Islet precursor cell (in vitro differentiated cells): ENCODE measurements at places on chromosomes 13 and 19.

DNA sequence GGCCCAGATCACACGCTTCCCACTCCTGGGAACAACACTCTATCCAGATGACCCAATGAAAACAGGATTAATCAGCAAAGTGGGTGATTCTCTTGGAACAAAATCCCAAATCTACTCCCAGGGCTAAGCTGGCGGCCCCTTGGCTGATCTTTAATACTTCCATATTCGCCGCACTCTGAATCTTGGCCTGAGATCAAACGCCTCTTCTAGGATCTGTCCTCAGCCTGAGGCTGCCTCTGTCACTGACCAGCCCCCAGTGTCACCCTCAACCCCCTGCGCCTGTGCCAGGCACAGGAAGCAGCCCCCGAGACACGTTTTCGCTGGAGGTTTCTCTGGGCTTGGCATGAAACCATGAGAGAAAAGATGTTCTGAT is 2.4 kb upstream of the CTXN1 start:
- DNase-seq: no peak

GRCh38 chr13:38602266-38602665 is 84.6 kb upstream of the FREM2 start:
- DNase-seq: no peak

- DNase-seq: no peak
Observed at GRCh38 chr19:34867631-34868030, 59.1 kb upstream of the ZNF30 start.

GRCh38 chr19:46745521-46746280 is at the start of gene FKRP:
Gene FKRP (plus strand): TSS chr19:46746057. CDS start chr19:46755451, 9,394 bp downstream.
- no peak for DNase-seq

DNA sequence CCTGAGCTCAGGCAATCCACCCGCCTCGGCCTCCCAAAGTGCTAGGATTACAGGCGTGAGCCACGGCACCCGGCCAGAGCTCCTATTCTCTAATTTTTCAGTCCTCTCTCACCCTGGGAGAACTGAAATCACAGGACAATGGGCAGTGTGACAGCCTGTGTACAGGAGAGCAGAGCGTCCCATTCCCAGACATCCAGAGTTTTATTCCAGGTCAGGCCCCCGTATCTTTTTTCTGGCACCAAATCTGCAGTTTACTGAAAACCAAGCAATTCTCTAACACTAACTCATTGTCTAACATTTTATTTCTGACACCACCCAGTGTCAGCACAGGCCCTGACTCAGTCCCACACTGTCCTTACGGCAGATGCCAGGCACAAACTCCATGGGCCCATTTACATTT is 6.7 kb downstream of the ZNF708 start:
- DNase-seq: no peak

DNA sequence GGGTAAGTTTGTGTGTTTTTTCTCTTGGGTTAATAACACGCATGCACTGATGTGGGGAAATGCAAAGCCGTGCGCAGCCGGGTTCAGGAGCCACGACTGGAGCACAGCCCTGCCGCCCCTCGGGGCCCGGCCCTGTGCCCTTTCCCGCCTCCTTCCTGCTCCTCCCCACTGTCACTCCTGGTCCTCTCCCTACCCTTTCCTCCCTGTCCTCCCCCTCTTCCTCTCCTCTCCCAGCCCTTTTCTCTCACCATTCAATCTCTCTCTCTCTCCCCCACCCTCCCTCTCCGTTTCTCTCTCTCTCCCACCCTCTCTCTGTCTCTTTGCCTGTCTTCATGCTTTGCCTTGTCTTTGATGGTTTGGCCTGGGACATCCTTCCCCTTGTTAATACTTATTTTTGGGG is 27.2 kb downstream of the PLEKHJ1 start:
- DNase-seq: no peak

DNA sequence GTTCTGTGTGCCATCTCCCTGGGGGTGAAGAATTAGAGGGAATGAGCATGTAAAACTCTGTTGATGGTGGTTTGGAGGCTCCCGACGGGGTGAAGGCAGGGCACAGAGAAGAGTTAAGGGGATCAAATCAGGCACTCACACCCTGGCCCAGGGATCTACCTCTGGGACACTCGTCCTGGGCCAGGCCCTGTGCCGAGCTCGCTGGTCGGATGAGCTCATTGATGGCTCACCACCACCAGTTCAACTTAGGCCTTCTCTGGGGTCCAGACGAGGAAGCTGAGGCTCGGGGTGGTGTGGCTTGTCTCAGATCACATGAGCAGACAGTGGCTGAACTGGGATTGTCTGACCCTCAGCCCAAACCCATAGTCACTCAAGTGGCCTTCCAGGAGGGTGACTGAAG is 1.6 kb downstream of the NACC1 start:
- no peak for DNase-seq

DNA sequence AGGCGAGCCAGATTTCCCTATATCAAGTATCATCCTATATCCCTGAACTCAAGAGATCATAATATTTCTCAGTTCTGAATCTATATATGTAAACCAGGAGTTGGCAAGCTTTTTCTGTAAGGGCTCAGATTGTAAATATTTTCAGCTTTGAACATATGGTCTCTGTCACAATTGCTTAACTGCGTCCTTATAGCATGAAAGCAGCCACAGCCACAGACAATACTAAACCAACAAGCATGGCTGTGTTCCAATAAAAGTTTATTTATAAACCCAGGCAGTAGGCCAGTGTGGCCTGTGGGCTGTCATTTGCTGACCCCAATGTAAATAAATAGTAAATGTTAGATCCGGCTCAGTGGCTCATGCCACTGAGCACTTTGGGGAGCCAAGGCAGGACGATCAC is 12.2 kb upstream of the MYH14 start:
- no peak for DNase-seq

GRCh38 chr13:74325106-74325505 is 190.9 kb upstream of the KLF12 start:
- no peak for DNase-seq

DNA sequence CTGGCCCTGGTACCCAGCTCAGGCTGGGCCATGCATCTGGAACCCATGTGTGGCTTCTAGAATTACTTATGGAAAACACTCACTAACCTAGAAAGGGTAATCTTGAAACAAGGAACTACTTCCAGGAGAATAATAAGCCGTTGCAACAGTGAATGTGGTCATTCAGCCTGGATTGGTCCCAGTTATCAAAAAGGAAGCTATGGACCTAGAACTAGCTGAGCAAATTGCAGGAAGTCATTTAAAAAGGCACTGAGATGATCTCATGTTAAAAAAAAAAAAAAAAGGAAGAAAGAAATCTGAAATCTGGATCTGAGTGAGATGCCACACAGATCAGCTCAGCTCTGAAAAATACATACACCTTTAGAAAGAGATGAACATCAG is 59.6 kb downstream of the DCT start:
- DNase-seq: no peak

DNA sequence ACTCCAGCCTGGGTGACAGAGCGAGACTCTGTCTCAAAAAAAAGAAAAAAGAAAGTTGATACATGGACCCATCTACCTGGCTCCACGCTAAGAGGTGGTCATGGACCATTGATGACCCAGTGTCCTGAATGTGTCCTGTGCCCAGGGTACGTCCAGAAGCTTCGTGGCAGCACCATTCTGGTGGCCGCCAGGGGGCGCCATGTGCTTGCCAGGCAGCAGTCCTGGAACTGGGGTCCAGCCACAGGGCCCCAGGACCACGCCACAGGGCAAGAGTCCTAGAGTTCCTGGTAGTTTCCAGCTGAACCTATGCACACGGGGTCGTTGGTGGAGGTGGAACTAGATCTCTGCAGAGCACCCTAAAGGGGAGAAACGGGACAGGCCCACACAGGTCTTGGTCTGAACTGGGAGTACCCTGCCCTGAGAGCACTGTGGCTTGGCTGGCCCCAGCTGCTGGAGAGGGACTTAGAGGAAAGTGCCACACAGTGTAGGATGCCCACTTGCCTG is 19.9 kb upstream of the FBXO27 start:
- peak; percentile 77 for DNase-seq

- DNase-seq: peak; percentile 44
Observed at GRCh38 chr13:112250788-112251445, 125.2 kb upstream of the SPACA7 start.

DNA sequence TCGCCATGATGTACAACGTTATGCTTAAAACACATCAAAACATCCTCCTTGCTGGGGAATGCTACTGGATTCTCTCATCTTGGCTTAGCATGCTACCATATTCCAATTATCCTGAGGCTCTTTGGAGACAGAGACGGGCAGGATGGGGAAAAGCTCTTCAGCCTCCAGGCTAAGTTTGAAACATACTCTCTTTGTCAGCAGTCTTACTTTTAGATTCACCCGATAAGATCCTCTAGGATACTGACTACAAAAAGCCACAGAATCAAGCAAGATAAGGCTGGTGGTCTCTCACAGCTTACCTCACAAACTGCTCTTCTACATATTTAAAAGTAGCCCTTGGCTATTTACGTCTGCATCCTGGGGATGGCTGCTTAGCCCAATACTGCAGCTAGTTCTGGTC is 72.8 kb upstream of the LRCH1 start:
- peak; percentile 81 for DNase-seq

DNA sequence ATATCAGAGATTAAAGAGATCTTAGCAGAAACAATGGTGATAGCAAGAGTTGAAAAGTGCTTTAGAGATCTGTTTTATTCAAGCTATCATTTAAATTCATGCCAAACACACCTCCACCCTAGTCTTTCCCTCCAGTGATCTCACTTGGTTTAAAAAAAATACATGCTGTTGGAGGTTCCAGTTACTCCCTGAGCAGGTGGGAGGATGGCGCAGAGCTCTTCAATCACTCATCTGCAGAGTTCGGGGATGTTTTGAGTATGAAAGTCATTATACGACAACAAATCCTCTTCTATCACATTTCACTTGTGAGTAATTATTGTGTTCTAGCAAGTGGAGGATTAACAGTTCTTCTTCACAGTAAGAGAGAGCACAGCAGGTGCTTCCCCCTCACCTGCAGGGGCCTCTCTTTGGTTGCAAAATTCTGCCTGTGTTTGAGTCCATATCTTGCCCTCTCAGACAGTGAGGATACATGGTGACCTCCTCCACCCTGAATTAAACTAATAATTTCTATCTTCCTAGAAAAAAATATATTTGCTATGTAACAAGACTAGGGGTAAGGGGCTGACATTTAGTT is 376.7 kb downstream of the LIG4 start:
- DNase-seq: no peak

DNA sequence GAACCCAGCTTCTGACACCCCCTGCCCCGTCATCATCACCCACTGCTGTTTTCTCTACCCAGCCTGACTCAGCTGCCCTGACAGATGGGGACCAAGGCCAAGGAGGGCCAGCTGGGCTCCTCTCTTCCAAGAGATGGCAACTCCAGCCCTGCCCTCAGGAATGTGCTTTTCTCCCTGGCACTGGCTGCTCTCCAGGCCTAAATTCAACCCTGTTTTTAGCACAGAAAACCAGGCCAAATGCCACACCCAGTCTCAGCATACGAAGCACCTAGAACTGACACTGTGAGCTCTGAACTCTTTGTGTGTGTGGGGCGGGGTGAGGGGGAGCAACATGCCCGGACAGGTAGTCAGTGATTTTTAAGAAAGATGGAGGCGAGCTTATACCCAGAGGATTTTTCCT is 23.4 kb upstream of the IGFL1 start:
- DNase-seq: no peak

DNA sequence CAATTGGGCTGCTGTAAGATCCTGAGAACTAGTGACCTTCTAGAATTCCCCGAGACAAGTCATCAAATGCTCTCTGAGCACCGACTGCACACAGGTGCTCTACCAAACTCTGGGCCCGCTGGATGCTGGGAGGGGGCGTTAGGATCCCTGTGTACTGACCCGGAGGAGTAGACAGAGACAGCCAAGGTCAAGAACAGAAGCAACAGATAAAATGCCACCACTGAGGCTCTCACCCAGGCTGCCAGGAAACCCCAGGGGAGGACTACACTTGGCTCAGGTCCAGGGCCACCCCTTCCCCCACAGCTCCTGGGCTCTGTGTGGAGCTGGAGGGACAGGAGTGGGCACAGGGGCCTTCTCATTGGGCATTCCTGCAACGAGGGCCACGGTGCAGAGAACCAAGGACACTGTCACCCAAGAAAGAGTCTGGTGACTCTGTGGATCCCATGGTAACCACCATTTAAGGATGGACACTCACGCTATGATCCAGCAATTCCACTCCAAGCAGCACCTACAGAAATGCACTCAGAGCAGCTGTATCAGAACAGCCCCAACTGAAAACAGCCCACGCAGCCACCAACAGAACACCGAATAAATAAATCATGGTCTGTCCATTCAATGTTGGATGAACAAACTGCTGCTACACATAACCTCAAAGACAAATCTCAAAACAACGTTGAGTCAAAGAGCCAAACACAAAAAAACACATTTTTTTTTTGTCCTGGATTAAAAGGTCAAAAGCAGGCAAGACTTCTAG is 16.8 kb upstream of the SLC35E1 start:
- no peak for DNase-seq

- DNase-seq: peak; percentile 46
Observed at GRCh38 chr13:112767506-112768471, 78.0 kb downstream of the ATP11A start.

DNA sequence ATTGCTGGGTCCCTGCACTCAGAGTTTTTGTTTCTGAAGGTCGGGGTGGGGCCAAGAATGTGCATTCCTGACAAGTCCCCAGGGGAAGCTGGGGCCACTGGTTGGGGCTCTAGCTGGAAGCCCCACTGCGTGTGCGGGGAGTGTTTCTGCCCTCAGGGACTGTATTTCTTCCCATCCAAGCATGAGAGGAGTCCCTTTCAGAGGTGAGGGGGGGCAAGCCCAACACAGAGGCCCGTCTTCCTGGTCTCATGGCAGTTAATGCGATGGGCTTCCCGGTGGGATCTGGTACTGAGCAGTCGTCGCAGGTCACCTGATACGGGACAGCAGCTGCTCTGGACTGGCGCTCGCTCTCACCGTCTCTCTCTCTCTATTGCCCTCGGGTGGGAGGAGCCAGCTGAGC is 50.4 kb downstream of the GPR12 start:
- DNase-seq: no peak

- DNase-seq: no peak
Observed at GRCh38 chr19:16801600-16802013, 27.6 kb upstream of the SIN3B start.

DNA sequence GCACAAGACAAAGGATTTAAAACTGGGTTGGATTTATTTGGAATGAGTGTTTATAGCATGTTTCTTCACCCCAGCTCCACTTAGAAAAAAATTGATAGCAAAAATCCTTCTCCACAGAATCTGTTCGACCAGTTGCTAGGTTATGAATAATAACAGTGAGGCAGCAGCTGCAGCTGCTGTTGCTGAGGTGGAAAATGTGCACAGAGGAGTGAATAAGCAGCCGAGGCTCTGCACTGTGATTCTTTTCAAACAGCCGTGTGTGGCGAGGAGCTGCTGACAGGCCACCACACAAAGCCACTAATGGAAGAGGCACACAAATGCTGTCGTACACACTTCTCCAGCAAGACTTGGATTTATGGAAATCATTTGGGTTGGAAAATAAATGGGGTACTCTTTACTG is 6.4 kb upstream of the RASL11A start:
- DNase-seq: no peak

DNA sequence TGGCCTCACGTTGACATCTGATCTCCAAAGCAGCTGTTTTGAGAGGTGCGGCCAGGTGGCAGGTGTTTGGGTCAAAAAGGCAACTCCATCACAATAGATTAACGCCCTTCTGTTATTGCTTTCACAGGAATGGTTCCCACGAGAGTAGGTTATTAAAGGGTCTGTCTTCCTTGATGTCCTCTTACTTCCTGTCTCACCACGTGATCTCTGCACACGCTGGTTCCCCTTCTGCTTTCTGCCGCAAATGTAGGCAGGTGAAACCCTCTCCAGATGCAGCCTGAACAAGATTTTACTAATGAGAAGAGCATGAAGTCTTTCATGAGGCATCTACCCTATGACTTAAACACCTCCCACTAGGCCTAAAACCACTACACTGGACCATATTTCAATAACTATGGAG is 22.8 kb upstream of the ZNF564 start:
- no peak for DNase-seq
